ENCODE measurements at places on chromosomes 11 and 22.

GRCh38 chr22:45099961-45100360, 63.8 kb upstream of the NUP50 start:
- H3K4me3 ChIP-seq, result no peak overlapping the region
- DNase-seq, result no peak
- no peaks in the 10 kb centered on the region for H3K4me1 ChIP-seq
- no peaks in the 10 kb centered on the region for H3K27me3 ChIP-seq
- no peak overlapping the region for H3K27ac ChIP-seq

GRCh38 chr11:23569134-23569533, 708.9 kb upstream of the CCDC179 start:
- peak overlapping the region; percentile 79 for H3K27ac ChIP-seq
- no peaks in the 10 kb centered on the region for H3K27me3 ChIP-seq
- DNase-seq, result no peak
- H3K4me3 ChIP-seq, result no peak overlapping the region

- peaks cover 42% of the 10 kb centered on the region for H3K4me1 ChIP-seq
- DNase-seq, result peak; percentile 87
- peak overlapping the region; percentile 91 for H3K27ac ChIP-seq
- H3K4me3 ChIP-seq, result peak overlapping the region; percentile 6
Observed at GRCh38 chr11:104705490-104706190, 192.6 kb downstream of the CASP12 start.

DNA sequence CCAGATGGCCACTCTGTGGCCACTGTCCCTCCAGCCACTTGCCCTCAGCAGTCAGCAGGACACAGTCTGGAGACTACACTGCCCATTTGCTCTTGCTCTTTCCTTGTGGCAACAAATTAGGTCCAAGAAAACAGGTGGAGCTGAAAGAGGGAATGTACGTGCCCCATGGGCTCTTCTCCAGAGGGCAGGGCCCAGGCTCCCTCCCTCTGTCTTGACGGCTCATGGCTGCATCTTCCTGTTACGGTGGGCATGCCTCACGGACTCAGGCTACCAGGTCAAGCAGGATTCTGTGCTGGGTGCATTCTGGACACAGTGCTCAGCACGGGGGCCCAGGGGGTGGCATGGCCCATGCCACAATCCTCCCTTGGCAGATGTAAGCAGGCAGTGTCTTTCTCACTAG, 71.3 kb downstream of the MED15 start:
- H3K4me3 ChIP-seq, result no peak overlapping the region
- H3K4me1 ChIP-seq, result no peaks in the 10 kb centered on the region
- no peak for DNase-seq
- H3K36me3 ChIP-seq, result peaks cover 96% of the 10 kb centered on the region
- no peak overlapping the region for H3K27ac ChIP-seq
- H3K27me3 ChIP-seq, result no peaks in the 10 kb centered on the region

GRCh38 chr11:61999141-61999975, 31.9 kb upstream of the FTH1 start:
- H3K4me3 ChIP-seq, result no peak overlapping the region
- no peaks in the 10 kb centered on the region for H3K36me3 ChIP-seq
- no peak for DNase-seq
- H3K27me3 ChIP-seq, result no peaks in the 10 kb centered on the region

DNA sequence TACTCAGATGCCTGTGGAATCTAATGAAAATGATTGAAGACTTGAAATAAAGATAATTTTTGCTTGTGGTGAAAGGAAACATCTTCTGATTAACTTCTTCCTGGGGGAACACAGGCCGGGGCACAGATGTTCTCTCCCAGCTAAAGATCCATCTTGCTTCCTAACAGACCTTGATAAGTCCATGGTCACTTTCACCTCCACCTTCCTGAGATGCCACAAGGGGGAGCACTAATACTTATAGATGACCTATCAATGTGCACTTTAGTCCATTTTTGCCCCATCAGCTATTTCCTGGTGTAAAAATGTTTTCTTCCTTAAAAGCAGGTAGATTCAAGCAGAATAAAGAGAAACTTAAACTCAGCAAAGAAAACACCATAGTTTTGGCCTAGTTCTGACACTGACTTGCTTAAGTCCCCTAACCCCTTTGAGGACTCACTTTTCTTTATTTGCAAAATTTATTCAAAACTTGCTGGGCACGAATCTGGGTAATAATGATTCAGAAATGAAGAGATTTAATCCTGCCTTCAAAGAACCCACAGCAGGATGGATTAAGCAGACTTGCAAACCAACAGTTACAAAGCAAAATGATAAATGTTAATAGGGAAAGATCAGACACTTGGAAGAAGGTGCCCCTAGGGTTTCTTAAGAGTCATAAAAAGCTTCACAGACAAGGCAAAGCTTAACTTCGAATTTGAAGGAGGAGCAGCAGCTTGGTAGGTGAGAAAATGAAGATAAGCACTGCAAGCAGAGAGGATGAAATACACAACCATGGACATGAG, 158.7 kb downstream of the RAB38 start:
- H3K36me3 ChIP-seq, result no peaks in the 10 kb centered on the region
- peak; percentile 71 for DNase-seq
- no peaks in the 10 kb centered on the region for H3K27me3 ChIP-seq
- no peak overlapping the region for H3K4me3 ChIP-seq

- H3K4me3 ChIP-seq, result peak overlapping the region; percentile 77
- H3K27me3 ChIP-seq, result peaks cover 2% of the 10 kb centered on the region
- peak overlapping the region; percentile 14 for H3K27ac ChIP-seq
- no peaks in the 10 kb centered on the region for H3K36me3 ChIP-seq
- H3K4me1 ChIP-seq, result peaks cover 23% of the 10 kb centered on the region
Observed at GRCh38 chr11:59754494-59754858, 700 bp upstream of the STX3 start.

GRCh38 chr11:17538731-17539130, 5.5 kb downstream of the USH1C start:
- H3K4me3 ChIP-seq, result no peak overlapping the region
- H3K36me3 ChIP-seq, result no peaks in the 10 kb centered on the region
- peaks cover 20% of the 10 kb centered on the region for H3K27me3 ChIP-seq
- no peak for DNase-seq

GRCh38 chr11:118002010-118002540, 15.9 kb downstream of the IL10RA start:
- peaks cover 24% of the 10 kb centered on the region for H3K4me1 ChIP-seq
- H3K36me3 ChIP-seq, result no peaks in the 10 kb centered on the region
- H3K27me3 ChIP-seq, result no peaks in the 10 kb centered on the region
- DNase-seq, result no peak

DNA sequence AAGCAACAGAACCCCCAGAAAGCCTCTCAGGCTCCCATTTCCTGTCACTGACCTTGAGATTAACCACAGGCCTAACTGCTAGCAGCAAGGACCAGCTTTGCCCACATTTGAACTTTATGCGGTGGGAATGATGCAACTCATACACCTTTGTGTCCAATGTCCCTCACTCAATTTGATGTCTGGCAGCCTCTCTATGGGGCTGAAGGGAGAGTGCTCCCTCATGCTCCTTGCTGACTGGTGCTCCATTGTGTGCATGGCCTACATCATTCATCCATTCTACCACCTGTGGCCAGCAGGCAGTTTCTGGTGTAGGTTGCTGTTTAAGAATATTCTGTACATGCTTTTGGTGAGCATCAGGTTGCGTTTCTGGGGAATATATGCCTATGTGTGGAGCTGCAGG, 31.9 kb downstream of the KCNQ1OT1 start:
- no peaks in the 10 kb centered on the region for H3K4me1 ChIP-seq
- DNase-seq, result no peak
- H3K4me3 ChIP-seq, result no peak overlapping the region

GRCh38 chr11:14315130-14315529, 43.9 kb downstream of the RRAS2 start:
- no peak overlapping the region for H3K4me3 ChIP-seq
- no peaks in the 10 kb centered on the region for H3K36me3 ChIP-seq
- no peaks in the 10 kb centered on the region for H3K27me3 ChIP-seq
- DNase-seq, result no peak
- H3K27ac ChIP-seq, result no peak overlapping the region
- peaks cover 22% of the 10 kb centered on the region for H3K4me1 ChIP-seq

GRCh38 chr22:30182350-30182745, 64.2 kb downstream of the LIF start:
- peaks cover 47% of the 10 kb centered on the region for H3K4me1 ChIP-seq
- H3K36me3 ChIP-seq, result no peaks in the 10 kb centered on the region
- no peak overlapping the region for H3K27ac ChIP-seq
- no peaks in the 10 kb centered on the region for H3K27me3 ChIP-seq
- H3K4me3 ChIP-seq, result no peak overlapping the region

- H3K36me3 ChIP-seq, result no peaks in the 10 kb centered on the region
- no peak for DNase-seq
- H3K4me3 ChIP-seq, result no peak overlapping the region
- H3K27me3 ChIP-seq, result peaks cover 11% of the 10 kb centered on the region
Observed at GRCh38 chr22:22388090-22388489, 120.5 kb downstream of the ZNF280B start.

DNA sequence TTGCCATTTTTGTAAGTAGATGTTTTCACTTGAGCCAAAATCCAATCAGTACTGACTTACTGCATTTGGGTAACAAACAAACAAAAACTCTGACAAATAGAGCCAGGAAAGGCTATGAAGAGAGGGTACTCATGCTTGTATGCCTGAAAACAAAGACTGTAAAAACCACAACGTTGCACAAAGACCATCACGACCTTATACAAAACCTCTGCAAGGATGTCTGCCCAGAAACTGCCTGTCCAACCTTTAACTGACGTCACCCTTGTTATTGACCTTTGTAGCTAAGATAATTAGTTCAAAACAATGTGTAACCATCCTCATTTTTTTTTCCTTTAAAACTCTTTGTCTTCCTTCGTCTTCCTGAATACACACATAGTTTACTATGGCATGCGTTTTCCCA, 804 bp upstream of the CREBZF start:
- H3K36me3 ChIP-seq, result peaks cover 31% of the 10 kb centered on the region
- H3K27ac ChIP-seq, result peak overlapping the region; percentile 99
- H3K4me1 ChIP-seq, result peaks cover 34% of the 10 kb centered on the region
- H3K4me3 ChIP-seq, result peak overlapping the region; percentile 82
- DNase-seq, result no peak
- no peaks in the 10 kb centered on the region for H3K27me3 ChIP-seq

DNA sequence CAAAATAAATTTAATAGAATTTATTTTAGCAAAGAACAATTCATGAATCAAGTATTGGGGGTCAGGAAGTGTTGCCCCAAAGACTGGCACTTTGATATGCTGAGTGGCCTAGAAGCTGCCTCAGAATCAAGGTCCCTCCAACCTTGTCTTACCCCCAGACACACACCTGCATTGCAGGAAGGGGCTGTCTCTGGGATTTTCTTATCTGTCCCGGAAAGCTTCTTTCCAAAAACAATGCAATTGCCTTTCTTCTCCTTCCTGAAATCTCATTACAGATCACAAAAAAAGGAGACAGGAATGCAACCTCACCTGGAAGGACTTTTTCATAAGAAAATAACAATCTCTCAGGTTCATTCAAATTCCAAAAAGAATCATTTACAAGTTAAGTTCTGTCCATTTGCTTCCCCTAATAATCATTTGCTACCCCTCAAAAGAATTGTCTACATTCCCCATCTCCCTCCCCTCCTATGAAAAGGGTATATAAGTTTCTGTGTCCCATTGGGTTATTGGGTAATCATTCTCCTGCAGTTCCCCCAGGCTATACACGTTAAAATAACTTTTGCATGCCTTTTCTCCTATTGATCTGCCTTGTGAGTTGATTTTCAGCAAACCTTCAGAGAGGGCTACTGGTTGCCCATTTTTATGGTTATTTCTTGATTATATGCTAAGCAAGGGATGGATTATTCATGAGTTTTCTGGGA, 21.3 kb downstream of the OR10A6 start:
- H3K4me3 ChIP-seq, result no peak overlapping the region
- H3K27ac ChIP-seq, result no peak overlapping the region
- no peaks in the 10 kb centered on the region for H3K36me3 ChIP-seq
- no peaks in the 10 kb centered on the region for H3K4me1 ChIP-seq

GRCh38 chr22:50268655-50269113, 1.5 kb downstream of the MAPK11 start:
- no peaks in the 10 kb centered on the region for H3K36me3 ChIP-seq
- peaks cover 15% of the 10 kb centered on the region for H3K27me3 ChIP-seq
- H3K27ac ChIP-seq, result no peak overlapping the region
- no peak overlapping the region for H3K4me3 ChIP-seq
- DNase-seq, result no peak

DNA sequence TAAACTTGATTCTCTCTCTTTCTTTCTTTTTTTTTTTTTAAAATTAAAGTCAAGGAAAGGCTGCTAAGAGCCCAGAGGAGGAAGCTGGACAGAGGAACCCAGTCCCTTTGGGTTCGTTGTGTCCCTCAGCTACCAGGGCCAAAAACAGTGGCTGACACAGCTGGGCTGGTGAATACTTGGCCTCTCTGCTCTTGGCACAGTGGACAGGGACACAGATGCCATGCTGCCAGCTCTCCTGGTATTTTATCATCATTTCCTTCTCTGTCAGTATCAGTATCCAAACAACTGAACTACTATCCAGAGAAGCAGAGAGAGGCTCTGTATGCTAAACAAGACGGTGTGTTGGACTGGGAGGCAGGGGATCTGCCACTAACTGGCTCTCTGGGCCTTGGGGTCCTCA, 123.7 kb upstream of the CCDC90B start:
- H3K27ac ChIP-seq, result no peak overlapping the region
- no peaks in the 10 kb centered on the region for H3K36me3 ChIP-seq
- H3K4me3 ChIP-seq, result no peak overlapping the region
- H3K4me1 ChIP-seq, result no peaks in the 10 kb centered on the region

GRCh38 chr22:32999039-32999815, 59.0 kb downstream of the SYN3 start:
- no peaks in the 10 kb centered on the region for H3K36me3 ChIP-seq
- peaks cover 9% of the 10 kb centered on the region for H3K4me1 ChIP-seq
- H3K4me3 ChIP-seq, result no peak overlapping the region
- no peak for DNase-seq
- no peak overlapping the region for H3K27ac ChIP-seq

GRCh38 chr22:37256075-37256726, 12.1 kb upstream of the RAC2 start:
- H3K4me3 ChIP-seq, result no peak overlapping the region
- H3K36me3 ChIP-seq, result no peaks in the 10 kb centered on the region
- peaks cover 6% of the 10 kb centered on the region for H3K27me3 ChIP-seq
- H3K27ac ChIP-seq, result no peak overlapping the region
- no peaks in the 10 kb centered on the region for H3K4me1 ChIP-seq

DNA sequence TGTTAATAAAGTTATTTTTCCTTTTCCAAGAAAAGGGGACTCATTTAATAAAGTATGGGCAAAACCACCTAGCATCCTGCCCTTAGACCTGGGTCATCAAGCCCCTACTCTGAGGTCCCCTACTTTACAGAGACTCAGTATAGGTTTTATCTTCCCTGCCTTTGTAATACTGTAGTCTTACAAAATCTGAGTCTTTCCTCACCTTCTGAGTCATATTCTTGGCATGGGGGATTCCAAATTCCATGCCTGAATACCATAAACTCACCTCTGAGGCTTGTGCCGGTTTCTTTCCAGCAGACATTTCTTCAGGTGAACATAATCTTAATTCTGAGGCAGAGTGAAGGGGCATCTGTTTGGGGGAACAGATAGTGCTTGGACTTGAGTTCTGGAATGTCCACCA, 282.5 kb downstream of the KCNA4 start:
- no peaks in the 10 kb centered on the region for H3K27me3 ChIP-seq
- no peaks in the 10 kb centered on the region for H3K4me1 ChIP-seq
- no peaks in the 10 kb centered on the region for H3K36me3 ChIP-seq
- no peak overlapping the region for H3K4me3 ChIP-seq
- no peak for DNase-seq
- H3K27ac ChIP-seq, result no peak overlapping the region

Data from DND-41 (cell line).